ENCODE measurements at places on chromosomes 5 and 9.

DNA sequence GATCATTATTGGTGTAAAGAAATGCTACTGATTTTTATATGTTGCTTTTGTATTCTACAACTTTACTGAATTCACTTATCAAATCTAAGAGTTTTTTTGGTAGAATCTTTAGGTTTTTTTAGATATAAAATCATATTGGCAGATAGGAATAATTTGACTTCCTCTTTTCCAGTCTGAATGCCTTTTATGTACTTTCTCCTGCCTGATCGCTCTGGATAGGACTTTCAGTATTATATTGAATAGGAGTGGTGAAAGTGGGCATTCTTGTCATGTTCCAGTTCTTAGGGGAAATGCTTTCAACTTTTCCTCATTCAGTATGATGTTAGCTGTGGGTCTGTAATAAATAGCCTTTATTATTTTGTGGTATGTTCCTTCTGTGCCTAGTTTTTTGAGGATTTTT is 8.3 kb downstream of the AHRR start:
- DNase-seq = no peak

DNA sequence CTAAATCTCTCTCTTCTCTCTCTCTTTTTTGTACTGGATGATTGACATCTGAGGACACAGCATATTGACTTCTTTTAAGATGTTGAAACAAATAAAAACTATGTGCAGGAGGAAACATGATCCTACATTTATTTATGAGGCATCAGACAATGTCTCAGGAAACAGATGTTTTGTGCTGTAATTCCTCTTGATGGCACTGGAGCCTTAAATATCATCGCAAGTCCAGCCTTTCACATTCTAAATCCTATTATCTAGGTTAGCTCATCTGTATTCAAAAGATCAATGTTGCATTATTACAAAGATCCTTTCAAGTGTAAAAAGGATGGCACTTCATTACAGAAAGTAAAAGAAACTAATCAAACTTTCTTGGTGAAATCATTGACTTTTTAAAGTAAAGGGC is 63.9 kb downstream of the MAT2B start:
- DNase-seq = no peak

DNA sequence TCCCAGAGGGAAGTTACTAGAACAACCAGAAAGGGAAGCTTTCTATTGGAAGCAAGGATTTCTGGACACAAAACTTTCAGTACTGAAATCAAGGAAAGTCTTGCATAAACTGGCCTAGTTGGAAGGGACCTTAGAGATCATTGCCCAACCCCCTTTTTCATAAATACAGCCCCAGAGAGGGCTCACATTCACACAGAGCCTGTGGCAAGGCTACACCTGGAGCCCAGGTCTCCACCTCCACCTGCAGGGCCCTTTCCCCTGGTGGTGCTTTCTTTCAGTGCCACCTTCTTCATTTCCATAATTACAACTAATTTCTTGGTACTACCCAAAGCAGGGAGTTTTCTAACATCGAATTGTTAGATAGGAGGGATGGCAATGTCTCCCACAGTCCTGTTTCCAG is 85.7 kb downstream of the ADRB2 start:
- DNase-seq = no peak

DNA sequence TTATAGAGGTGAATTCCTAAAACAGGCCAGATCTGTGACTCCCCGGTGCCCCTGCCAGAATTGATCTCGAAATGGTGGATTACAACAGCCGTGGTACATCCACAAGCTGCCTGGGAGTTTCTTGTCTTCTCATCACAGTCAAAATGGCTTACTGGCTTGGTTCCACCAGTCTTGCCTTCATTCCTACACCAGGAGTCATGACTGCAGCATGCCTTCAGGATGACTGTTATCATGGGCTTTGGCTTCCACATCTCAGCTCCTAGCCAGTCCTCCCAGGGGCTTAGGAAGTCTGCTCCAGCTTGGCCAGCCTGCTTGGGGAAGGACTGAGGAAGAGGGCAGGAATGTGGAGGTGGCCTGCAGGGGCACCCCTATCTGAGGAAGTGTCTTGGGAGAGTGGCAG is 132.9 kb upstream of the NR3C1 start:
- DNase-seq = peak; percentile 32

- no peak for DNase-seq
These were observed 761.6 kb upstream of the GRAMD2B start for GRCh38 chr5:125661584-125661983.

- DNase-seq = no peak
These were observed 56.8 kb upstream of the XPA start for GRCh38 chr9:97753975-97754374.

- no peak for DNase-seq
These were observed 1.6 kb downstream of the NREP start for GRCh38 chr5:111755345-111755941.

GRCh38 chr9:135070964-135071735 is 16.3 kb upstream of the OLFM1 start:
- no peak for DNase-seq

- DNase-seq = no peak
These were observed 68.5 kb downstream of the SLC28A3 start for GRCh38 chr9:84271921-84272556.

- no peak for DNase-seq
These were observed 17.8 kb upstream of the B4GALT1 start for GRCh38 chr9:33184963-33185362.

DNA sequence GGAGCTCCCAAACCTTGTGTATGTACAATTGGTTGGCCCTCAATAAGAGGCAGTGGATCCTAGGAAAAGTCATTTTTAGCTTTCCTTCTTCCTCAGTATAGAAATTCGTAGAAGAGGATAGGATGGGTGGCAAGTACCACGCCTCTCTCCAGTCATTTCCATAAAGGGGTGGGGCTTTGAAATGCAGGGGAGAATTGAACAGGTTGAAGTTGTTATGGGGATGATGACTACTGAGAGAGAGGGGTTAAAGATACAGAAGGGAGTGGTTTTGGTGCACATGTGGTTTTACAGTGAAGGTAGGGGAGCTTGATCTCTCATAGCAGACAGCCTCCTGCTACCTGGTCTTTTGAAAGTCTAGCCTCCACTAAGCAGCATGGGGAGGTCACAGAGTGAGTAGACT is 54.4 kb upstream of the FAM120AOS start:
- no peak for DNase-seq

GRCh38 chr5:3995954-3996619 is 400.5 kb downstream of the IRX1 start:
- no peak for DNase-seq

DNA sequence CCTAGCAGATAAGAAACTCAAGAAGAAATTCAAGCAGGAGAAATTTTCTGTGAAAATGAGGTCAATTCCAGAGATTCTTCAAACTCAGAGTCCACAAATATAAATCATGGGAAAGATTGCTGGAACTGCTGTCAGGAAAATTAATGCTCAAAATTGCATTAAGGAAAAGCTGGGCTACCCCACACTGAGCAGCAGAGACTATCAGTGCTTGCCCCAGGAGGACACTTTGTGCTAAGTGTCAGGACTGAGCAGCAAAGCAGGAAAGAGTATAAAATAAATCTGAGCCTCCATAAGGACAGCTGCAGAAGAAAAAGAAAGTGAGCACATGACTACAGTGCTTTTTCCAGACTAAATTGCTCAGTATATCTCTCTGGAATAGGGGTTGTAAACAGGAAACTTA is 81.6 kb downstream of the RGS7BP start:
- DNase-seq = no peak

DNA sequence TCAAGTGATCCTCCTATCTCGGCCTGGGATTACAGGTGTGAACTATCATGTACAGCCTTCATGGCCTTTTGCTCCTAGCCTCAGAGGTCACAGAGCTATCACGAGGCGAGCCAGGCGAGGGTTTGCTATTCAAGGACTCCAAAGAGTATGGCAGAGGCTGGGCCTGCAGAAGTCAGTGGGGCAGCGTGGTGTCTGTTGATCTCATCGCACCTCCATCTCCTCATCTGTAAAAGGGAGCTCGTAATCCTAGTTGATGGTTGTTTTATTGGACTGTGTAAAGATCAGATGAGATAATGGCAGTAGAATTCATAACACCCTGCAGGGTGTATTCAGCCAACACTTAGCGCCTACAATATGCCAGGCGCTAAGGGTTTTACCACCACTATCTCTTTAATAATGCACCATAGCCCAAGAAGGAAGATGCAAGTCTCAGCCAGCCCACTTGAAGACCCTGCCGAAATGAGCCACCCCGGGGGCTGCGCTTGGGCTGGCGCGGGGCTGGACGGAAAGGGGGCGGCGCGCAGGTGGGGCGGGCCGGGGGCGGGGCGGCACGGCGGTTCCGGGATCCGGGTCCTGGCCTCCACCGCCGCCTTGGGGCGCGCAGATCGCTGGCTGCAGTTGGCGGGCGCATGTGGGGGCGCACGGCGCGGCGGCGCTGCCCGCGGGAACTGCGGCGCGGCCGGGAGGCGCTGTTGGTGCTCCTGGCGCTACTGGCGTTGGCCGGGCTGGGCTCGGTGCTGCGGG is at the start of gene GALNT12:
GALNT12 (plus strand) TSS at position 601 of the 744 bp plus-strand sequence; CDS start at position 630, 29 bp downstream.
- peak; percentile 62 for DNase-seq

DNA sequence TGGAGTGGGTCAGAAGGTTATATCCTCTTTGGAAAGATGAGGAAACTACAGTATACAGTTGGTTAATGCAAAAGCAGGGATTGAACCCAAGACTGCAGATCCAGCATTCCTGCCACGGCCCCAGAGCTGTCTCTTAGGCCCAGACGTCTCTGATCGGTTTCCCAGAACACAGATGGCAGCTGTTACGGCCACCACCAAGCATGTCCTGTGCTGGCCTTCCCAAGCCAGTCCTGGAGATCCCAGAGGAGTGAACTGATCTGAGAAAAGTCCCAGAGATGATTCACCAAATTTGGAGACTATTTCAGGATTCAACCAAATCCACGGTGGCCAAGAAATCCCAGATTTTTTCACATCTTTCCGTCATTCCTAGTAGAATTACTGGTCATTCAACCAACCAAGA is 20.1 kb downstream of the TNIP1 start:
- DNase-seq = no peak

GRCh38 chr5:104564530-104564929 is 1001.9 kb upstream of the NUDT12 start:
- DNase-seq = no peak

GRCh38 chr9:117746263-117746662 is 42.1 kb downstream of the TLR4 start:
- no peak for DNase-seq

- peak; percentile 30 for DNase-seq
These were observed 899 bp upstream of the RAPGEF6 start for GRCh38 chr5:131635684-131636572.

GRCh38 chr9:125422853-125423252 is 161.2 kb downstream of the GAPVD1 start:
- no peak for DNase-seq

DNA sequence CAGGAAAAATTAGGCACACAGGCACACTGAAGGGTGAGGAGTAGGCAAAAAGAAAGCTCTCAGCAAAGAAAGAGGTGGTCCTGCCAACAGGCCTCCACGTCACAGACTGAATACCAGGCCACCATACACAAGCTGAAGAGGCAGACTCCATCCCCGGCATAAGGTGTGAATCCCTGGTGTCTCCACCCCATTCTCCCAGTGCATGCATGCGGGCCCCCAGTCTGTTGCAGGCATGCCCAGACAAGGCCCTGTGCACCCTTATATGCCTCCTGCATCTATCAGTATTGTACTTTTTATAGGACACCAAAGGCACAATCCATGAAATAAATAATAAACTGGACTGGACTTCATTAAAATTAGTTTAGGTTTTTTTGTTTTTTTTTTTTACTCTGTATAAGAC is 73.1 kb downstream of the RGMB start:
- DNase-seq = no peak

DNA sequence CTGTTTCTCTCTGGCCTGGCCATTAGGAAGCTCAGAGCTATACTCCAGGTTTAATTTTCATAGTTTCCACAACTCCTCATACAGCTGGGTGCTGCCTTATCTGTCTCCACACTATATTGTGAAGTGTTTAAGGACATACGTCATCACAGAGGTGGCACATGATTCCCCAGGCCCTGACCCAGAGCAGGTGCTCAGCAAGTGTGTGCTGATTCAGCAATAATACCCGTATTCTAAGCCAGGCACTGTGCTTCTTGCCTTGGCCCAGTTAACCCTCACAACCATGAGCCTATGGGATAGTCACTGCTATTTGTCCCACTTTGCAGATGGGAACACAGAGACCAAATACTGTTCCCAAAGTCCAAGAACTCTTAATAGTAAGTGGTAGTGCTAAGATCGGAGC is 93.5 kb upstream of the SMIM23 start:
- no peak for DNase-seq

GRCh38 chr5:99795031-99795430 is 740.1 kb upstream of the FAM174A start:
- no peak for DNase-seq
